Osteoblast (primary cell): ENCODE measurements at places on chromosomes 6 and 20. TPM values are rescaled to one million over a fixed set of nuclear protein-coding genes. Genes with fewer than 3 reads are reported as not detected.
A peak's percentile ranks its signal among the peaks of the same experiment; 100 is the strongest.

- DNase-seq, result peak; percentile 94
These were observed 182.7 kb upstream of the SALL4 start for GRCh38 chr20:51985013-51985415.

- no peak for DNase-seq
These were observed 1.7 kb downstream of the GHRH start for GRCh38 chr20:37259865-37260264.

DNA sequence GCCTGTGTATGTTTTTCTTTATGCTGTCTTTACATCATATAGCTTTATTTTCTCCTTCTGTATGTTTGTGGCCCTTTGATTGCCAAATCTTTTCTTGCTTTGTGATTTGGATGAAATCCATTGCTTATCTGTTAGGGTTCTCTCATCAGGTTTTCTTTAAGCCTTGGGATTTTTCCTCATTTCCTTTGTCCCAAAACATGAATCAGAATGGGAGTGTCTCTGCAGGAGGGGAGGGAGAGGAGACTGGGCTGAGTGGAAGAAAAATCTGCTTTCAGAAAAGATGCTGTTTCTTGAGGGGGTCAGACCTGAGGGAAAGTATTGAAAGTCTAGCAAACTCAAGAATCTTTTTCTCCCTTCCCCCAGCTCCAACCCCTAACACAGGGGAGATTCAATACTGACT lies 758.0 kb upstream of the MMS22L start:
- no peak for DNase-seq

GRCh38 chr6:168111911-168112310 lies 32.9 kb upstream of the FRMD1 start:
- no peak for DNase-seq

- no peak for DNase-seq
These were observed 194.1 kb downstream of the OGFRL1 start for GRCh38 chr6:71482742-71483141.

DNA sequence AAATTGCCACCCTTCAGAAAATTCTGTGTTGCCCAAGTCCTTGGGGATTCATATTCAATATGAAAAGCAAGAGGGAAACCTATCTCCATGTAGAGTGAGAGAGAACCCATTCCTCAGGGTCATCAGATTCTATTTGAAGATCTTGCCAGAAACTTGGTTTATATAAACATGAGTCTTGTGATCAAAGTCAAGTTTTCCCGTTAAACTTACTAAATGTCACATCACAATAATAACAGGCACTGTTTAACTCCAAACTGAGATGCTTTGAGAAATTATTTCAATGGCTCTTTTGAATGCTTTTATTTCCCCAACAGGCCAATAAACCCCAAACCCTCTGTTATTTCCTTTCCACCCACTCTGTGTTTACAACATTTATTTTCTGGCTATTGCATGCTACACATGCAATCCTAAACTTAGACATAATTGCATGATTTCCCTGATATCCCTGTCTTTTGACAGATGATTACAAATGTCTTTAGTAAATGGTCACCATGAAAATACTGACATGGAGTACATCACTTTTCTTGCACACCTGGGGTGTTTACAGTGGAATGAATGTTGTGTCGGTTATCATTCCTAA lies 31.1 kb upstream of the SSTR4 start:
- no peak for DNase-seq

DNA sequence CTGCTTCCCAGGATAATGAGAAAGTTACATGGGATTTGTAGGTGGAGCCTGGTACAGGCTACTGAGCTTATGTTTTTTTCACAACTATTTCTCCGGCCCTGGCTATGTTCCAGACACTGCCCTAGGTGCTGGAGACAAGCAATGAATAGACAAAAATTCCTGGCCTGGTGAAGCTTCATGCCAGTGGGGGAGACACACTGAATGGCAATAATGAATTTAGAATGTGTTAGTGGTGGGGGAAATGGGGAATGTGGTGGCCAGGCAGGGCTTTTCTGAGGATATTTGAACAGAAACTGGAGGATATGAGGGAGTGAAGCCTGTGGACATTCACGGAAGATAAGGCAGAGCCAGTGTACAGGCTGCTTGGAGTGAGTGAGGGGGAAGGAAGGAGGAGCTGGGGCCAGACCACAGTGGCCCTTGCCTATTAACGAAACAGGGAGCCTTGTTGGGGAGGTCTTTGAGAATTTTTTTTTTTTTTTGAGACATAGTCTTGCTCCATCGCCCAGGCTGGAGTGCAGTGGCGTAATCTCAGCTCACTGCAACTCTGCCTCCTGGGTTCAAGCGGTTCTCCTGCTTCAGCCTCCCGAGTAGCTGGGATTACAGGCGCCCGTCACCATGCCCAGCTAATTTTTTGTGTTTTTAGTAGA lies 6.6 kb downstream of the FOXS1 start:
- no peak for DNase-seq

DNA sequence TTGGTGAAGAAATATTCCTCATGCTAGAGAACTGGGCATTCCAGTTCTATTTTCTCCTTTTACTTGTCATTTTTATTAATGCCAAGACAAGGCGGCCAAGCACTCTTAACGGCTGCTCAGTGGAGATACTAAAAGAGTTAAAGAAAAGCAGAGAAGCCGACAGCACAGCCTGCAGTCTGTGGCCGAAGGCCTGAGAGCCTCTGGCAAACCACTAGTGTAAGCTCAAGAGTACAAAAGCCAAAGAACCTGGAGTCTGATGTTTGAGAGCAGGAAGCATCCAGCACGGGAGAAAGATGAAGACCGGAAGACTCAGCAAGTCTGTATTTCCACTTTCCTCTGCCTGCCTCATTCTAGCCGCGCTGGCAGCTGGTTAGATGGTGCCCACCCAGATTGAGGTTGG lies 167.1 kb upstream of the FUT9 start:
- DNase-seq, result no peak

DNA sequence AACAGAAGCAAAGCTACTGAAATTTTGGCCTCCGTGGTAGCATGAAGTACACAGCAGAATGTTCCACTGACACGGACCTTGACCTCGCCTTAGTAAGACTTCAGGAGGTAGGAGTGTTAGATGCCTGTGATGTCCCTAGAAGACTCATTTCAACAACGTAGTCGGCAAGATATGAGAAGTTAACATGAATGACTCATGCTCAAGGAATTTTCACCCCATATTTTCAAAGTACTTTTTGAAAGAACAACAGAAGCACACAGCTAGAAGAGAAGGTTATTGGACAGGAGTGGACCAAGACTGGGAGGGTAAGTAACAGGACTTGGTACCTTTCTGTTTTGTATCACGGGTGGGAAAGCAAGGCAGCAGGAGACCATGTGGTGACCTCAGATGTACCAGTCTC lies 78.0 kb downstream of the DZANK1 start:
- peak; percentile 90 for DNase-seq

GRCh38 chr20:61588411-61589385 lies 336.6 kb downstream of the CDH4 start:
- peak; percentile 92 for DNase-seq

- DNase-seq, result no peak
These were observed 923 bp upstream of the ILRUN start for GRCh38 chr6:34697544-34697836.

DNA sequence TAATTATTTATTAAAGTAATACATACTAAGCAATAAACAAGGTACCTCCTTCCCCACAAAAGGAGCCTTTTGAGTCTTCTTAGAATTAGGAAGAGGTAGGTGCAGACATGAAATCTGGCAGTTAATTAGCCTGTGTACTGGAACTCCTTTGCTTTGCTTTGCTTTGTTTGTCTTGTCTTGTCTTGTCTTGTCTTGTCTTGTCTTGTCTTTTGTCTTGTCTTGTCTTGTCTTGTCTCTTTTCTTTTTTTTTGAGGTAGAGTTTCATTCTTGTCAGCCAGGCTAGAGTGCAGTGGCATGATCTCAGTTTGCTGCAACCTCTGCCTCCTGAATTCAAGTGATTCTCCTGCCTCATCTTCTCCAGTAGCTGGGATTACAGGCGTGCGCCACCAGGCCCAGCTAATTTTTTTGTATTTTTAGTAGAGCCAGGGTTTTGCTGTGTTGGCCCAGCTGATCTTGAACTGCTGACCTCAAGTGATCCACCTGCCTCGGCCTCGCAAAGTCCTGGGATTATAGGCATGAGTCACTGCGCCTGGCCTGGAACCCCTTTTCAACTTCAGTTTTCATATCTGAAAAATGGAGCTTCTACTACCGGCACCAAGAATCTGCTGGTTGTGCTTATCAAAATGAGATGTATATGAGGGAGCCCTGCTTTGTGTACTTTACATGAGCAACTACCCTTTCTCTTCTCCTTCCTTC lies 301.2 kb downstream of the CDKAL1 start:
- DNase-seq, result no peak

DNA sequence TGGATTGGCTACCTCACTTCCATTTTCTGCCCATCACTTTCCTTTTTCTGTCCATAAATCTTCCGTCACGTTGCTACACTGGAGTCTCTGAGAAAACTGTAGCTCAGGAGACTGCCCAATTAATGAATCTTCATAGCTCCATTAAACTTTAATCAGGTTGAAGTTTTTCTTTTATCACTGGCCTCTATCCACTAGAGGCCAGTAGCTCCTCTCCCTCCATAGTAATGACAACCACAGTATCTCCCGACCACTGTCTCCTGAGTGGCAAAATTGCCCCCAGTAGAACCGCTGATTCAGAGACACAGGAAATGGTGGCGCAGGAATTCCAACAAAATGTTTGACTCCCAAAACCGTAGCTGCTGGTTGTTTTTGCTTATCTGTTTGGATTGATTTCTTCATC lies 18.4 kb upstream of the DOK5 start:
- DNase-seq, result no peak

- DNase-seq, result no peak
These were observed 9.5 kb downstream of the CYP39A1 start for GRCh38 chr6:46642928-46643751.

DNA sequence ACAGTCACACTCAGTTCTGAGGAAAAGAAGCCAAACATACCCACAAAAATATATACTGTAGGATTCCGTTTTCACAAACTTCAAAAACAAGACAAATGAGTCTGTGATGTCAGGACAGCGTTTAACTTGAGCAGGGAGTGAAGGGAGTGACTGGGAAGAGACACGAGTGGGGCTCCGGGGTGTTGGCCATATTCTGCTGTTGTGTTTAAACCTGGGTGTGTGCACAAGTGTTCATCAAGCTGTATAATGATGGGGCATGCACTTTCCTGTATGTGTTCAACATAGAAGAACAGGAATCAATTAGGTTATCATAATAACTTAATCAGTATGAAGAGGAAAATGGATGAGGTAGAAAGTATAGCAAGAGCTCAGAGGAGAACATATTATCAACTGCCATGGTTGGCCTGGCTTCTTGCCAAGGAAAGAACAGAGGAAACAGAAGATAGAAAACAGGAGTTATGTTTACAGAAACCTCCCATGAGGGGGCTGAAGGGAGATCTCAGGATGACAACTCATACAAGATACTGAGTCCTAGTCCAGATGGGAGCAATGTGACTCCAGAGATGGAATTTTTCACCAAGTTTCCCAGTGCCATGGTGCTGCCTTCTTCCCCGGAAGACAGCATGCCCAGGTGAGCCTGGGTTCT lies 15.1 kb upstream of the AFDN start:
- DNase-seq, result no peak

DNA sequence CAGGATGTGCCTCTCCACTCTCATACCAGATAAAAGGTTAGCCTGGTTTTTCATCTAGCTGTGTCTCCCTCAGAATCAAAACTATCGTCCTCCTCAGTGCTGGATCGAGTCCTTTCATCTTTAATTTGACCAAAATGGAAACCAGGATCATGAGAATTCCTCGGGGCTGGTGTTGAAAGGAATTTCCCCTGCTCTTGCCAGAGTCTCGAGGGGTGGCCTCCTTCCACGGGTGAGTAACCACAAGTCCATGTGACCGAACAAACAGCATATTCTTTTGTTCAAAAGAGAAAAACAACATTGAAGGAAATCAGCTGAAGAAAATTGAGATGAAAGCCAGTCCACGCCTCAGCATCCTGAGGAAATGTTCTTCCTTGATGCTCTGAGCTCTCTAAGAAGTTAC lies 165.9 kb upstream of the CDYL start:
- DNase-seq, result peak; percentile 83

GRCh38 chr6:86686496-86686895 lies 250.8 kb upstream of the HTR1E start:
- DNase-seq, result no peak

DNA sequence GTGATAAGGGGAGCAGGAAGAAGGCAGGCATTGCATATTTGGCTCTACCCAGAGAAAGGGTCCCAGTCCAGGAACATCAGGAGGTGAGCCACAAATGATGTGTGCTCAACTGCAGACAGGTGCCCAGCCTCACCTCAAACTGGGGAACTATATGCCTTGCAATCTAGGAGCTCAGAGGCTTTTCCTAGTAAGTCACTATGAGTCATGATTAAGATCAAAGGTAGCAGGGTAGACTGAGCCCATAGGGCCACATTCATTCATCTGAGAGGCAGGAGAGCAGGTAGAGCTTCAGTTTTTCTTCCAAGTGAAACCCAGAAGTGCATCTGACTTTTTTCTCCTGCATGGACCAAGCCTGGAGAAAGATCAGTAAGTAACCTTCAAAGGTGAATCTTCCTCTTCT lies 31.3 kb downstream of the MARCKS start:
- DNase-seq, result no peak

DNA sequence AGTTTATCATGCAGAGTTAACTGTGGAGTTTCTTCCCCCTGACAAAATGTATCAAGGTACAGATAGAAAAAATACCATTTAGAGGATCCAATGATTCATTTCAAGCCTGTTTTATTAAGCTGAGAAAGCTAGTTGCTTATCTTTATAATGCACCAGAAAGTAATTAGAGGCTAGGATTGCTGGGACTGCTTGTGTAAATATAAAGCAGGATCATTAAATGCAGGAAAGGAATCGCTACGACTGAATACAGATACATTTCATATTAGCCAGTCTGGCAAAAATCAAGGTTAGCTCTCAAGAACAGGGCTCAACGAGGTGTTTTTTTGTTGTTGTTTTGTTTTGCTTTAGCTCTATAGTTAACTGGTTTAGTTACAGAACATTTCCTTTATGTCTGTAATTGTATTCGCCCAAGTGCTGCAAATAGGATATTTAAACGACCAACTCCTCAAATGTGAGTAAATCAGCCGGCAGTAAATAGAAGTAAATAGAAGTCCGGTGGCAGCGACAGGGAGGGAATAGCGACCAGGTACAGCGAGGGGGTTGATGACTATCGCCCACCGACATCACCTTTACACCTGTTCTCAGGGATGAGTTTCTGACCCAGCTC lies 748 bp downstream of the UBE2J1 start:
- DNase-seq, result no peak

The TSPYL1 gene
- 89.4 and 91.6 TPM in 2 replicates for total RNA-seq

The RAET1E gene
- total RNA-seq, result 0.36 and 0.88 TPM in 2 replicates

The NR2E1 gene
- not detected in 2 replicates for total RNA-seq

The SNPH gene
- 9.4 and 10.0 TPM in 2 replicates for total RNA-seq

The IER3 gene
- total RNA-seq, result 29.5 and 54.6 TPM in 2 replicates

The MYBL2 gene
- 1.8 and 2.5 TPM in 2 replicates for total RNA-seq

The C6orf58 gene
- total RNA-seq, result under 0.01 TPM in 1 of 2 replicates, not detected in the other

The BPIFA1 gene
- not detected in 2 replicates for total RNA-seq

The CTAGE9 gene
- total RNA-seq, result not detected in 2 replicates

The TRIM15 gene
- not detected in 2 replicates for total RNA-seq

The PRRT1 gene
- total RNA-seq, result under 0.01 TPM in 1 of 2 replicates, not detected in the other

The DYNLT2 gene
- 1.8 and 2.2 TPM in 2 replicates for total RNA-seq
